Stimulated activated CD8-positive, alpha-beta memory T cell treated with anti-CD3 and anti-CD28 coated beads, Interleukin-15, amount 100 ng/mL, for 4 hours (primary cell): ENCODE measurements at places on chromosomes 3 and 15.

GRCh38 chr3:106403371-106404145 lies 534.7 kb upstream of the CBLB start:
- no peak for DNase-seq

- no peak for DNase-seq
Measured at GRCh38 chr3:141379250-141379966, 11.1 kb downstream of the ZBTB38 start.

GRCh38 chr15:79184465-79184892 lies 93.9 kb upstream of the RASGRF1 start:
- peak; percentile 13 for DNase-seq

- DNase-seq: no peak
Measured at GRCh38 chr3:110318108-110318507, 753.5 kb upstream of the NECTIN3 start.
